ENCODE measurements at places on chromosomes 4 and X. TPM values are rescaled to one million over a fixed set of nuclear protein-coding genes. Genes with fewer than 3 reads are reported as not detected.

GRCh38 chr4:67918428-67918827 lies 34.6 kb upstream of the TMPRSS11D start:
- no peak for DNase-seq

The CXorf38 gene
- 11.4 TPM for total RNA-seq

The SLC7A11 gene
- 29.1 TPM for total RNA-seq

DNA sequence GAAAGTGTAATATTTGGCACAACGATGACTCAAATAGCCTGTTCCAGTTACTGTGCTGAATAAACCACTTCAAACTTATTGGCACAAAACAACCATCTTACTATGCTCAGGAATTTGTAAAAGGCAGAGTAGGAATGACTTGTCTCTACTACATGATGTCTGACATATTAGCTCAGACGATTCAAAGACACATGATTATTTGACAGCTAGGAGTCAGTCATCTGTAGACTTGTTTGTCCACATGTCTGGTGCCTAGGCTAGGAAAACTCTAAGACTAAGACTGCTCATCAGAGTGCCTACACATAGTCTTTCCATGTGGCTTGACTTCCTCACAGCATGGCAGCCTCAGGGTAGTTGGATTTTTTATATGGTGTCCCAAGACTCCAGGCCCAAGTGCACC lies 154.5 kb downstream of the FANCB start:
- no peak for DNase-seq

DNA sequence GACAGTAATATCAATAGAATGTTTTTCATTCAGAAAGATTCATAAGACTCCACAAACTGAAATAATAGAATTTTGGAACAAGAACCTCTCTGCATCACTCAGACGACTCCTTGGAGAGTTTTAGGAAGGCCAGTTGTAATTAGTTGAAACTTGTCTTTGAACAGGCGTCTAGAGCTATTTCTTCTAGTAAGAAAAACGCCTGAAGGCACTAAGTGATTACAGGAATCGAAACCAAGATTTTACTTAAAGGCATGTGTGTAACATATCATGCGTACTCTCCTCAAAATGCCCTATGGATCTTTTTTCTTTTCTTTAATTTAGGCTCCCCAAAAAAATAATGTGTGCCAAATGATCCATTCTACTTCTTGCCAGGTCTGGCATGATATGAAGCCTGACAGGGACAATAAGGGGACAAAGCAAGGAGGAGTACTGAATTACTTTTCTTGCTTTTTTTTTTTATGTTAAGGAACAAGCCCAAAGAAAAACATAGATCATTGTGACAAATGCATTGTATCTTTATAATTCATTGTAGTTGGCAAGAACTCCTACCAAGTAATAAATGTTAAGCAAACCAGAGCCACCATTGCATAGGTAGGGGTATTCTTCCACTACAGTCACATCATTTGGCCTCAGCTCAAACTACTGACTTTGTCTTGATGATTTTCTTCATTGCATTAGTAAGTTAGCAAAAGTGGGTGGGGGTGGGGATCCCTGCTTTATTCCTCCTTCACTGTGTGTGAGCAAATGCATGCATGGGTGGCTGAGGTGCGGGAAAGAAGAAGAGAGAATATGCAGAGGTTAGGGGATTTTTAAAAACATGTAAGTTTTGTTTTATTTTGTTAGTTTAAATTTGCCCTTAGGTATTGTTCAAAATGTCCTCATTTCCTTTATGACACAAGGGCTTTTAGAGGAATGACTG lies 79.9 kb upstream of the ATOH1 start:
- DNase-seq = no peak

DNA sequence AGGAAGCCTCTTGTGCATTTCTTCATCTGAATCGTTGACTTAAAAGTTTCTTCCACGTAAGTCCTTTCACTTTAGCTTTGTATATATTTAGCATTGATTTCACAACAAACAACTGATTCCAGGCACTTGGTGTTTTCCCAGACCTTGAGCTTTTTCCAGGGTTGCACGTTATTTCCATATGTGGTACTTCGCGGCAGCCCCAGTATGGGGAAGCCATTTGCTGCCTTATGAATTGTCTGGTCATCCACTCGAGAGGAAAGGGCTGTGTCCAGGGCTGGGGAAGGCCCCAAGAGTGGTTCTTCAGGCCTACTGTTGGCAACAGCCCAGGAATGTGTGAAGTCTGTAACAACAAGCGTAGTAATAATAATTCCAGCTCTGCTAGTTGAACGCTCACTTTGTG lies 2.8 kb upstream of the TLR8 start:
- no peak for DNase-seq

- DNase-seq = no peak
Observed at GRCh38 chr4:102217345-102217744, 127.9 kb downstream of the SLC39A8 start.

GRCh38 chr4:4417886-4418285 lies 31.0 kb downstream of the NSG1 start:
- DNase-seq = no peak

The RHOXF1 gene
- not detected for total RNA-seq

The UCP1 gene
- not detected for total RNA-seq

The MAGEB2 gene
- total RNA-seq = not detected

GRCh38 chr4:16118090-16118489 lies 34.3 kb upstream of the PROM1 start:
- DNase-seq = no peak

DNA sequence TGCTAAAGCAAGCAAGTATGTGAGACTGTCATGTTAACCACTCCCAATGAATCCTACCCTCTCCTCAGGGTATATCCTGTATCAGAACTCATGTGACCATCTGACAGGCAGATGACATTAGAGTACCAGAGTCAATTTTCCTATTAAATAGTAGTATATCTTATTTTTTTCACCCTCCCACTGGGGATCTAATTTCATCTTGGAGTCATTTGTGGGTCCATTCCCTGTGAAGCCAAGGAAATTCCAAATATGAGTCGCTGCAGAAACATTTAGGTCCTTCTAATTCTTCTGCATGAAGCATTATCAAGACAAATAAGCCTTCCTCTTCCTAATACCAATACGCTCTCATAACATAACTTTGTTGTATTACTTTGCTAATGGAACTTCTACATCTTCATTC lies 52.2 kb upstream of the BLTP1 start:
- DNase-seq = no peak

The PHOX2B gene
- not detected for total RNA-seq

The DOK7 gene
- not detected for total RNA-seq

The TMEM144 gene
- 1.0 TPM for total RNA-seq

DNA sequence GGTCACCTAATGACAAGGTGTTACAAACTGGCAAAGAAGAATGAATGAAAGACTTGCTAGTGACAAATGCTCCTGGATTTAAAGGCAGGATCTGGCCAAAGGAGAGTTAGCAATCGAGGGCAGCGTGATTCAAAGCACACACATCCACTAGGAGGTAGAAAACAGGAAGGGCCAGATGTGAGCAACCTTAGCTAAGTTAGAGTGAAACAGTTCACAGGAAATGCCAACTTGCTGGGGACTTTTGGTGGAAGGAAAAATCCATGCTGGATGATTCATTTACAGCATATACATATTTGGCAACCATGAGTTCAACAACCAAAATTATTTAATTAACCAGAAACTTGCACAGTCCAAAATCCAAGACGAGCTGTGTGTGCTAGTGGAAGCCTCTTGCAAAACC lies 276.9 kb downstream of the PTTG2 start:
- DNase-seq = no peak

- DNase-seq = no peak
Observed at GRCh38 chrX:12977761-12978204, 2.9 kb downstream of the TMSB4X start.

DNA sequence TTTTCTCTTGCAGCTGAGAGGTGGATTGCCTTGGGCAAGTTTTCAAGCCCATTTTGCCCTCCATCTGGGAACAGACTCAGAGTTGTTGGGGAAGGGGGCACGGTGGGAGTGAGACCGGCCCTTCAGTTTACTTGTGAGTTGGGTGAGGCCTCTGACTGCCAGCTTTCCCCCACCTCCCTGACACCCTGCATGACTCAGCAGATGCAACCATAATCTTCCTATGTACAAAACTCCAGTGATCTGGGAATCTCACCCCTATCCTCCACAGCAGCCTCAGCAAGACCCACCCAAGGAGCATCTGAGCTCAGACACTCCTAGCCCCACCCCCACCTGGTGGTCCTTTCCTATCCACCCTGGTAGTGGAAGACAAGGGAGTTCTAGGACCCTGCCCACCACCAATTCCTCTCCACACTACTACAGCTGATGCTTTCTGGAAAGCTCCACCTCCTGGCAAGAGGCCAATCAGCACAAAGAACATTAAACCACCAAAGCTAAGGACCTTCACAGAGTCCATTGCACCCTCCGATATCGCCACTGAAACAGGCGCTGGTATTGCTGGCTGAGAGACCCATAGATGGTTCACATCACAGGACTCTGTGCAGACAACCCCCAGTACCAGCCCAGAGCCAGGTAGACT lies 99.4 kb upstream of the STK26 start:
- DNase-seq = no peak

DNA sequence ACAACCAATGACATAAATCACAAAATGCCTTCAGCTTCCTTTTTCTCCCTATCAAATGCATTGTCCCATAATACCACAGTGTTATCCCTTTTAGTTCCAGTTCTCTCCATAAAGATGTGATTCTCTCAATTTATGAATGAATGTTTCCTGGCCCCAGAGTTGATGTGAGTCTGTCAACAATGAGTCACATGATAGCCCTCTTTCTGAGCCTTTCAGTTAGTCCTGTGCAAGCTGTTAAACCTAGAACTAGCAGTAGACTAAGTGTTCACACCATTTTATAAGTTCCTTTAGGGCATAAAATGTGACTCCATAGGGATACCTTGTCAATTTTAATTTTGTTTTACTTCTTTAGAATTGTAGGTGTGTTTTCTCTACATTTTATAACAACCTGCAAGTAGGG lies 129.5 kb downstream of the PABPC4L start:
- DNase-seq = no peak

DNA sequence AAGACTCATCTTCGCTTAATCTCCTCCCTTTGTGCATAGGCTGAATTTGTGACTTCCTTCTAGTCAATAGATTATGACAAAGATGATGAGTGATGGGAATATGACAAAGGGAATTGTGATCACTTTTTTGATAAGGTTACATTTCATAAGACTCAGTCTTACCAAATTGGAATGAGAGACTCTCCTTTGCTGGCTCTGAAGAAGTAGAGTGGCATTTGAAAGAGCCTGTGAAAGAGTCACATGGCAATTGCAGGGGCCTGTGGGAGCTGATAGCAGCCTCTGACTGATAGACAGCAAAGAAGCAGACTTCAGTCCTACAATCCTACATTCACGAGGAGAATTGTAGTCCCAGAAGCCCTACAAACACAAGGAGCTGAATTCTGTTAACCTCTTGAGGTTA lies 44.9 kb upstream of the ADAMTS3 start:
- no peak for DNase-seq

The CFI gene
- total RNA-seq = not detected

- no peak for DNase-seq
Observed at GRCh38 chr4:89373394-89373793, 65.8 kb upstream of the GPRIN3 start.

DNA sequence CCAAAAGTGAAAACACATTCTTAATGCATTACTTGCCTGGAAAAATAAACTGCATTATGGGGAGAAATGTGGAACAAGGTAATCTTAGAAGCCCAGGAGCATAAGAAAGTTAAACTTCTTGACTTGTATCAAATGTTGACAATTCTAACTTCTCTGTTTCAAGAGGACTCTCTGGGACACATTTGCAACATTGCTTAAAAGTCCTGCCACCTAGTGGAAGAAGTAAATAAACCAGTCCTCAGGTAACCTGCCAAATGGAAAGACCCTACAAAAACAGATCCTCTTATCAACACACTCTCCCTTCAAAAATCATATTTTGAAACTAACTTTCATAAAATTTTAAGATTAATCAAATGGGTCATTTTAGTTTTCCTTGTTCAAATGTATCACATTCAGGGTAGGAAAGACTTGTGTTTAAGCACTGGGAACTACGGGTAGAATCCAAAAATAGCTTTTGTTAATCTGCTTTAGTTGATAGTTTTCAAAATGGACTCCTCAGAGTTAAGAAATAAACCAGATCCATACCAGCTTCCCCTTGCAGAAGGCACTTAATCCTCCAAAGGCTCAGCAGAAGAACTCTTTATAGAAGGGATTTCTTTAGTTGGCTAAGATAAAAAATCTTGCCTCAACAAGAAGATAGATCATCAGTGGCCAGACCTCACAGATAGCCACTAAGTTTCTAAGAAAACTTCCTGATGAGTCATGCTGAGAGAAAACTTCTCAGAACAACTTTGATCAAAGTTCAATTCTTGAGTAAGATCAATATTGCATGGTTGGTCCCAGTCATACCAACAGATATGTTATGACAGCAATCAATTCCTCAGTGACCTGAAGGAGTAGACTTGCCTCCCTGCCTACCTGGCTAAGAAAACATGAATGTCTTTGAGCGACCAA lies 141.7 kb downstream of the HHIP start:
- DNase-seq = no peak

DNA sequence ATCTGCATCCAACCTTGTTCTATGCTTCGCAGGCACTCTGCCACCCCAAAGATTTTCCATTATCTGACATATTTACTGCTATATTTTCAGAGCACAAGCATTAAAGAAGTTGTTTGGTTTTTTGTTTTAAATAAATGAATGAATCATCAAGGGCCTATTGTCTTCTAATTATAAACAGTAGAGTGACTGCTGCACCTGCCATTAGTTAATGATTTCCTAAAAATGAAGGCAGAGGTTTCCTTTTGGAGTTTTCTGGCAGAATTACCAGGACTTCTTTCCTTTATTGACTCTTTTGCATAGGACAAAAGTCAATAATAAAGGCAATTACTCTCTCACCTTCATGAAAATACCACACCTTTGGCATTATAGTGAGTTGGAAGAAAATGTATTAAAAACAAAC lies 238.1 kb downstream of the INPP4B start:
- DNase-seq = no peak

DNA sequence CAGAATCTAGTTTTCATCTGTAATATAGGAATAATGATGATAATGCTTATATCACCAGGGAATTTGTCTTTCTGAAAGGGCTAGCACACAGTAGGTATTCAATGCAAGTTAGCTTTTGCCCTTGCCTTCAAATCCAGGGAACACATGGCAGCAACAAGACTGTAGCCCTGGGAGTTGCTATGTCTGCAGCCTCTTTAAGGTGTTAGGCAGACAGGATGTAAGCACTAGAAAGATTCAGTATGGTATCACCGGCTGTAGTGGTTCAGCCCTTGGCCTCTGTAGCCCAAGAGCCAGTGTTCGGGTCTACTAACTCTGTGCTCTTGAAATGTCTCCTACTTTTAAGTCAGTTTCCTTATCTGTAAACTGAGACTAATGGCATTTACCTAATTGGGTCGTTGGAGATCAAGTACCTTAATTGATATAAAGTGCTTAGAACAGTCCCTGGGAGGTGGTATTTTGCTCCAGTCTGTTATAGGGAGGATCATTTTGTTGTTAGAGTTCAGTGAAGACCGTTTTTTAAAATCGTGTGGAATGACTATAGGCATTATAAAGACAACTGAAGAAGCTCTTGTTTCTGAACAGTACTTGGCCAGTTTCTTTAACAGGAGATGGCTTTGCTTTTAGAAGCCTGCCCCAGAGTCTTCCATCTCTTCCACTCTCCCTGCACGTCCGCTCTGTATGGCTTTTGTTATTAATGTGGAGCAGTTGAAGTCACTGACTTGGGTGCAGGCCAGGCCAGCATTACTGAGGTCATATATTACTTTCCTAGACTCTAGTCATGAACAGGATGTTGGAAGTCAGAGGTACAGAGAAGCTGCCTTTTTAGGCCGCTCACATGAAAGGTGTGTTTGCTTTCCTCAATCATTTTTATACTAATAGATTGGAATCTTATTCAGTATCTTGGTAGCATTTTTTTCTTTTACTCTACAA lies 44.8 kb downstream of the GAB1 start:
- DNase-seq = no peak

- no peak for DNase-seq
Observed at GRCh38 chr4:87941537-87942392, 33.7 kb upstream of the SPP1 start.

The APBB2 gene
- total RNA-seq = 56.2 TPM
